ENCODE measurements at places on chromosomes 11 and 22.

DNA sequence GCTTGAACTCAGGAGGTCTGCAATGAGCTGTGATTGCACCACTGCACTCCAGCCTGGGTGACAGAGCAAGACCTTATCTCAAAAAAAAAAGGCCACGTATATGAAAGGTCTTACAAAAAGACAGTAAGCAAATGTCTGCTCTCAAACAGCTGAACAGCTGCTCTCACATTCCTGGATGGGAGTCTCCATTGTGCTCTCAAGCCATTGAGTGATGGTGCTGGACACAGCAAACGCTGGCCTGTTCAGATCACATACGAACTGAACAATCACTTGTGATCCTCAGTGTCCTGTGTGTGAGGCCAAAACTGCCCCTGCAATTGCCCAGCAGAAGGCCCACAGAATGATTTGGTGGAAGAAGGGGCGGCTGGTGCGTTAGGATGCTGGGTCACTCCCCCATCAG is 34.4 kb upstream of the YWHAH start:
- DNase-seq: no peak

GRCh38 chr11:106017093-106017492 is 4.9 kb downstream of the MSANTD4 start:
- DNase-seq: no peak

DNA sequence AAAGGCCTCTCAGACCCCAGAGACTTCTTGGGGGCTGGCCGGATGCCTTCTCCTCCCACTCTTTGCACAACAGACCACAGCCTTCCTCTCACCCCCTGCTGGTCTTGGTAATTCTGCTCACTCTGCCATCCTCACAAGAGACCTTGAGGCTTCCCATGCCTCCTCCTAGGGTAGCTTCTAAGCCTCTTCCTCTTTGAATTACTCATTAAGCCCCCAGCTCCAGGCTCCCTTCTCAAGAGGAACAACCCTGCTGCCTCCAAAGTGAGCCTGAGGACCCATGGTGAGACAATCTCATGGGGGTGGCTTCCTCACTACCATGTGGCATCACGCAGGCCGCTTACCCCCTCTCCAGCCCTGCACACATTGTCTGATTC is 184.6 kb upstream of the SYT13 start:
- no peak for DNase-seq

GRCh38 chr11:111119751-111120150 is 125.8 kb upstream of the POU2AF2 start:
- no peak for DNase-seq

- no peak for DNase-seq
These were observed 15.0 kb upstream of the FGF3 start for GRCh38 chr11:69834251-69834650.

DNA sequence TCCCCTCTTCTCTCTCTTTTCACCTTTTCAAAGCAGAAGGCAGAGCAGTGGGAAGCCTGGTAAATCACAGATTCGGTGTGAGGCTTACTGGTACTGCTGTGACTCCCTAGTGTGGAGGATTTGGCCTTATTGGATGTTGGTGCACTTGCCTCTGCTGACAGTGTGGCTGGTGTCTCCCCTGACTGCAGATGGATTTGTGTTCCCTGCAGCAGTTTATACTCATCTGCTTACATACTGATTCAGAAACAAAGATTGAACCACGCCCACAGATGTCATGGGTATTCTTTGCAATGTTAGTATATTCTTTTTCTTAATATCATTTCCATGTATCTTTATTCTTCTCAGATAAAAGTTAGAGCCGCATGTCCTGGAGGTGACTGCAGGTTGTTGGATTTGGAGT is 26.8 kb upstream of the GRIK4 start:
- no peak for DNase-seq

- no peak for DNase-seq
These were observed 122.2 kb downstream of the PLEKHA7 start for GRCh38 chr11:16891964-16892363.

- peak; percentile 21 for DNase-seq
These were observed 1.5 kb downstream of the DGKZ start for GRCh38 chr11:46348566-46349401.

DNA sequence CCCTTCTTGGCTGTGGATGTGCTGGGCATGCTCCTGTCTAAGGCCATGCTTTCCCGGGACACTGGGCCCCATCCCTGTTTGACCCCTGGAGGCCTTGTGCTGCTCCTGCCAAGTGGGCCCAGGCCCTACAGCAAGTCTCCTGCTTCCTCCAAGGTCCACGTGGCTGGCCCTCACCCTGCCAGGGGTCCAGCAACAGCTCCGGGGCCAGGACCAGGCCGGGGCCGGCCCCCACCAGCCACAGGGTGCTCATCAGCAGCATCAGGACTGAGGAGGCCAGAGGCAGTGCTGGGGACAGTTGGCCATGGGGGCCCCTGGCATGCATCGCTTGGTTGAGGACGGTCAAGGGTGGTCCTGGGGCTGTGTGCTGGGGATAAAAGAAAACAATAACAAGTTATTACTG is 2.5 kb downstream of the RHBDD3 start:
- no peak for DNase-seq

DNA sequence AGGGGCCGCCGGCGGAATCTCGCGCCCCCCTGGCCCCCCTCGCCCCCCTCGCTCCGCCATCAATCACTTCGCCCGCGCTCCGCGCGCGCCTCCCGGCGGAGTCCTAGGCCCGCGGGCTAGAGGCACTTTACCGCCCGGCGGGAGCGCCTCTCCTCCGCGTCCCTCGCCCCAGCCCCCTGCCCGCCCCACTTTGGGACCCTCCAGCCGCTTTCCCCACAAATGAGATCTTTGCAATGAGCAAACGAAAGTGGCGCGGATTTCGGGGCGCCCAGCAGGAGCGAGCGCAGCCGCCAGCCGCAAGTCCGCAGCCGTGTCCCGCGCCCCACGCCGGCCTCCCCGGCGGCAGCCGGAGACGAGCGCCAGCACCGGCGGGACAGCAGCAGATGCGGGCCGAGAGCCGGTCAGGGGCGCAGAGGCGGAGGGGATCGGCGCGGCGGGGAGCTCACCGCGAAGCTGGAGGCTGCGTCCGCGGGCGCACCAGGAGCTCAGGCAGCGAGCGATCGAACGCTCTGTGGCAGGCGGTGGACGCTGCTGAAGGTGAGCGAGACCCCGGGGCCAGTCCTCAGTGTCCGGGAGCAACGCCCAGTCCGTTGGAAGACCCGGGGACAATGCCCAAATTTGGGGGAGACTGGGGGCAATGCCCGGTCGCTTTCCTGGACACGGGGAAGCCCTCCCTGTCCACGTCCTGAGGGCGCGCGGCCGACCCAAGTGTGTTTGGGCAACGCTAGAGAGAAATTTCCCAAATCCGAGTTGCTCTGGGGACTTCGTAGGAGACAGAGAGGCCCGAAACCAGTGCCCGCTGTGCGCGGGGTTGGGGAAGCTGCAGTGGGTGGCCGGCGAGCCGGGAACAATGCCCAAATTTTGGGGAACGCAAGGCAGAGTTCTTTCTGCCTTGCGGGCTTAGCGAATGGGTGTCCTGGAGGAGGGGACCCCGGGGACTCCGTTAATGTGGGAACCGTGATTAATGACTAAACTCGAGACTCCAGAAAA is 1.5 kb upstream of the IGF2 start:
- no peak for DNase-seq

DNA sequence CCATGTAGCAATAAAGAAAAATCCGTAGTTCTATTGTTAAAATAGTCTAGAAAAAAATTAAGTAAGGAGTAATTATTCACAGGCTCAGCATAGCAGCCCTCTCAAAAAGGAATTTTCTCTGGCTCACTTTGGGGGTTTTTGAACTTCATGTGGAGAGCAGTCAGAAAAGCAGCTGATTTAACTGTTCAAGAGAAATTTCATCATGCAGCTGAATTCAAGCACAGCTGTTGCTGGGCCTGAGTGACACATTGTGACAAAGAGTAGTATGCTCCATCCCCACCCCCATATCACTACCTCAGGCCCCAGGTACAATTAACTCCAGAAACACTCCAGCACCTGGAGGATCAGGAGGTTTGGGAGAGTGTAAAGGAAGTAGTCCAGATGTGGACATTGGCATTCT is 272.1 kb downstream of the FAM76B start:
- DNase-seq: no peak

DNA sequence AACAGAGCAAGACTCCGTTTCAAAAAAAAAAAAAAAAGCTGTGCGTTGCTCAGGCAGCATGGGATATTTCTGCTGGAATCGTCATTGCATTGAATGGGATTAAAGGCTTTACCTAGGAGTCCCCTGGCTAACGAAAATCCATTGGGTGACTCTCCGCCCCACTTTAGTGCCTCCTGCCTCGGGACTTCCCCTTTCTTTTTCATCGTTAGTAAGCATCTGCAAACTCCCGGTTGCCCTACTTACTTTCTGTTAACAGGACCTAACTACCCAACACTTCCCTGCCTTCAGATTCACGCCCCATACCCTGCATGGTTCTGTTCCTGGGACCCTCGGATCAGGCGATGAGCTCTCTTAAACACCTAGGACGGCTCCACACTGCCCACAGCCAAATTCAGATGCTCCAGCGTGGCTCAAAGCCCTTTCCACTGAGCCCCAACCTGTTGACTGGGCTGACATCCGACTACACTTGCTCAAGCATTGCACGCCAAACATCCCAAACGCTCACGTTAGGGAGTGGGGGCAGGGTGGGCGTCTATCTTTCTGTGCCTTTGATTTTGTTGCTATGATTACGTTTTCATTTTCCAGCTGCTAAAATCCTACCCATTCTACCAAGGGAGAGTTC is 143.8 kb downstream of the ST3GAL4 start:
- no peak for DNase-seq

DNA sequence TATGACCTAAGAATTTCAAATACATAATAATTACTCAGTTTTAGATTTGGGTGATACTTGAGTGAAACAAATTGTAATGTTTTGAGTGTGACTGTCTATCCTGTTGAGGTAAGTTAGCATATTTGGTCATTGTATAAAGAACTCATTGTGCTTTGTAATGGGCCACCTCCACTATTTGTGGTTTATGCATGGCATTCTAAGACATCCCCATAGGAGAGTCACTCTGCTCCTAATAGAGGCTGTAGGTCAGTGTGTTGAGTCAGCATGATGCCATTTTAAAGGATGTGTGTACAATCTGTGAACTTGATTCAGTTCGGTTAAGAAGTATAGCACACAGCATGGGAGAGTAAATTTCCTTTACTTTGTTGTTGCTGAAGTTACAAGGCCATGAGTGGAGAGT is 1112.4 kb downstream of the JRKL start:
- no peak for DNase-seq

DNA sequence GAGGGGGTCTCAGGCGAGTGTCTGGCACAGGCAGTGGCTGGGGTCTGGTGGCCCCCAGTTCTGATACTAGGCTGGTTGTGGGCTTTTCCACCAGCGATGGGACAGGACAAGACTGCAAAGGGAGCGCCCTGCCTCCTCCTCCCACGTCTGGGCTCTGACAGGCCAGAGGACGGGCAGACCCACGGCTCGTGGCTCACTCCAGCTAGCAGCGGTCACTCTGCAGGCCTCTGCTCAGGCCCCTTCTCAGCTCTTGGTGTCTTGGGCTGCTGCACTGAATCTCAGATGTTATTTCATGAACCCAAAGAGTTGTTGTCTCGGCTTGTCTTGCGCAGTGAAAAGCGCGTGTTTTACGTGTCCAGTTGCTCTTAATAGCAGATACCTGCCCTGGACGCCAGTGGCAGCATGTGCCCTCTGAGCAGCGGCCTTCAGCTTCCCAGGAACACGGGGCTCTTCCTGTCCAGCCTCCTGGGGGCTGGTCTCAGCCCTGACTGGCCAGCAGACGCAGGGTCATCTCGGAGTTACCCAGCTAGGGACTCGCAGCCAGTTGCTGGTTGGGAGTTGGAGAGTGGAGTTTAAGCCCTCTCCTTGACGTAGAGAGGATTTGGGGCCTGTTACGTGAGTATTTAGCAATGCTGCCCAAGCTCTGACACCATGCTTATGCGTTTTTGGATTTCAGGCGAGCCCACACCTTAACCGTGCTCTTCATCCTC is 9.6 kb downstream of the PTDSS2 start:
- DNase-seq: no peak

GRCh38 chr22:46027211-46028105 is 50.5 kb upstream of the WNT7B start:
- no peak for DNase-seq

DNA sequence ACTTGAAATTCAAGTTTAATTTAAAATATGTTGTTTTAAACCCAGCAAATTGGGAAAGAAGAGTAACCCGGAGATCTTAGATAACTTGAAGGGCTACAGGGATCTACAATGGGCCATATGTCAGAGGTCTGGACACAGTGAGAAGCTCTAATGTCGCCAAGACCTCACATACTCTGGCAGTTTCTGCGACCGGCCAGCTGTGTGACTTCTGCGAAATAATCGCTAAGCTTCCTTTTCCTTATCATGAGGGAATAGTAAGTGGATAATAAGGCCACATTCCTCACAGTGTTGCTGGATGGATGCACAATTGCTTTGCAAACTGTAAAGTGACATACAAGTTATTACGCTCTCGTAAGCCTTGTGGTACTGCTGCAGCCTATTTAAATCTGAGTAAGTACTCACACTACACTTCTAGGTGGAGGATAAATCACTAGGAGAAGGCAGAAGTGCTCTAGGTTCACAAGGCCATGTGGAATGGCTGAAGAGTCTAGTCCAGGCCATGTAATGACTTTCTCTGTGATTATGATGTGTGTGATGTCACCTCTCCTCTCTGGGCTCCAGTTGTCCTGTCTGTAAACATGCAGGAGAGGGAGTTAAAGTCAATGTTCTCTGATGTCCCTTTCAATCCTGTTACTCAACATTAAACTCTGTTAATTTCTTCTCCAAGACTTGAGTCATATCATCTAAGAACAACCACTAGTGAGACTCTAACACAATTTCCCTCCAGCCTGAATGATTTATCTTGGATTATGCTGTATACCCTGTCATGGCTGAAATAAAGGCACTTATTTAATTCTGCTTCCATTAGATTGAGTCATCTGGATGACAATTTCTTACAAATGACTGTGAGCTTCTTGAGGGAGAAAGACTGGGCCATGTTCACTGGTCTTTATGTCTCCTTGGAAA is 192.6 kb upstream of the NARS2 start:
- DNase-seq: no peak

DNA sequence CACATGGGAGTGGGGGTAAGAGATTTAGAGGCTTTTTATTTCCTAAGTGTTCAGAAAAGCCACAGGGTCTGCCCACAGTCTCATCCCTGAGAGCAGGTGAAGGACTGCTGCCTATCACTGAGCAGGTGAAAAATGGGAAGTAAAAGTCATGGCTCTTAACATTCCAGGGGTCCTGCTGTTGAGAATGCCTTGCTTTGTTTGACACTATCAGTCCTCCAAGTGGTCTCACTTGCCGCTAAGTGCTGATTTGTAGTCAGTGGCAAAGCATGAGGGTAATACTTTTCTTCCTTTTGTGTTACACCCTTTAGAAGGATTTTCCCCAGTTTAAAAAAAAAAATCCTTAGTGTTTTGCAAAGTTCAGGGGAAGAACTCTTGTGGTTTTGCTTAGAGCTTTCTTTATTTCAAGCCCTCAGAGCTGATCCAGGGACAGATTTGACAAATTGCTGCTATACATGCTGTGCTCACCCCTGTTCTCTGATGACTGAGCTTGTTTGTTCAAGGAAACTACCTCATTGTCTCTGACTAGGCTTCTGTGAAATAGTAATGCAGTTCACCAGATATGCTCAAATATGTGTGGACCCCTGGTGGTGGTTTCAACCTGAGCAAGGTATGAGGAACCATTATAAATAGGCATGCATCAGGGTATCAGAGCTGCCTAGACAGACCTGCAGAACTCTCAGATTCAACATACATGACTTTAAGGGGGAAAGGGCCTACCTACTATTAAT is 141.0 kb downstream of the ARHGAP42 start:
- no peak for DNase-seq
